ENCODE measurements at places on chromosomes 7 and 10.

DNA sequence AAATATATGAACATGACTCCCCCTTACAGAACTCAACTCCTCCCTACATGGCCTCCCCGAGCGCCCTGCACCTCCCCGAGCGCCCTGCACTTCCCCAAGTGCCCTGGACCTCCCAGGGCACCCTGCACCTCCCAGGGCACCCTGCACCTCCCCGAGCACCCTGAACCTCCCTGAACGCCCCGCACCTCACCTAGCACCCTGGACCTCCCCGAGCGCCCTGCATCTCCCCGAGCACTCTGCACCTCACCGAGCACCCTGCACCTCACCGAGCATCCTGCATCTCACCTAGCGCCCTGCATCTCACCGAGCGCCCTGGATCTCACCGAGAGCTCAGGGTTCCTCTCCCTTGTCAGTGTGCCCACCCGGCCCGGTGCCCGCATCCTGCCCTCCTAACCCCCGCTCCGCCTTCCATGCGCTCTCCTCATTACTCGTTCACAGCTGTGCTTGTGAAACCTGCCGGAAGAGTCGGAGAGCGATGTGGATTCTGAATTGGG, 134.3 kb downstream of the ACTR3B start:
- DNase-seq, result no peak

DNA sequence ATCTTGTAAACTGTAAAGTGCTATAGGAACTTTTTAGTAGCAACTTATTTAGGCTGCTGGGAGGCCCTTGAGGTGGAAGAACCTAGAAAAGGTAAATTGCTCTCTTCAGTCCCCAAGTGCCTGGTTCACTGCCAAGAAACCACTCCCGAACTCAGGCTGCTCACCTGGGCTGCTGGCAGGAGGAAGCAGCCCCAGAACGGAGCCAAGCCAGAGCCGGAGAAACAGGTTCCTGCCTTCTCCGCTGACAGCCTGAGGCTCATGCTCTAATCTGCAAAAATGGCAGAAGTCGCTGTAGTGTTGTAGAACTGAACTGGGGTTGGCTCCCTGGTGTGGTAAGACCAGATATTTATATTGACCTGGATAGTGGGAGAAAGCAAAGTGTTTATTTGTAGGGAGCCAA, 136.0 kb downstream of the CUL2 start:
- no peak for DNase-seq

DNA sequence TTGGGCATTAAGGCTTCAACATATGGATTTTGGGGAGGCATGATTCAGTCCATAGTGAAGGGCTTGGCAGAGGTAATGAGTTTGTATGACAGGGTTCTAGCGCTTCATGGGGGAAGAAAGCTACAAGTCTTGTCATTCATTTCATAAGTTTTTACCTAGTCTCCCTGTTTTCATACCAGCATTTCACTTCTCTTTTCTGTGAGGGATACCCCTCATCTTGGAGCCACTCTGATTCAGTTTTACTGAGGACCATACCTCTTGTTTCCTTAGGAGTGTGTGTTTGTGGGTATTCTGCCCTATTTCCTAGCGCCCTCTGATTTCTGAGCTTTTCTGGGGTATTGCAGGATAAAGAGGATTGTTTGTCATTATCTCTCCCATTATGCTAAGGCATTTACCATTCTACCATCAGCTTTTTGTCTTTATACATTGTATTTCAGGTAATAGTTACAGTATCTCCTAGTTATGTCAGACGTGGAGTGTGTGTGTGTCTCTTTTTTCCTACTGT, 6.8 kb downstream of the RSBN1L start:
- no peak for DNase-seq

GRCh38 chr10:128165536-128165935, 39.3 kb upstream of the MKI67 start:
- DNase-seq, result no peak

DNA sequence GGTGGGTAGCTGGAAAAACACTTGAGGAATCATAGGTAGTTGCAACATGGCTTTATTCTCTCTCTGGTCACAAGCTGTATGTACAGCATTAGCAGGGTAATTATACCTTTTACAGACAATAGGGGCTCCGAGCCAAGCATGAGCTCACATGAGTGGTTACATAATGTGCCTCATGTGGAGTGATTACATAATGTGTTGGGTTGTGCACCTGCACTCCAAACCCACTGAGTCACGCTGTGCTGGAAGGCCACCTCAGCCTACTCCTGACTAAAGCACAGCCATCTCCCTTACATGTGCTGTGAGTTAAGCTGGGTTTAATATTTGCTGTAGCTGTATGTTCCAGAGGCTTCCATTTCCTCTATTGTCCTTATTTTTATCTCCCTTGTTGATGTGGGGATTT, 348.7 kb upstream of the SEMA3C start:
- no peak for DNase-seq

DNA sequence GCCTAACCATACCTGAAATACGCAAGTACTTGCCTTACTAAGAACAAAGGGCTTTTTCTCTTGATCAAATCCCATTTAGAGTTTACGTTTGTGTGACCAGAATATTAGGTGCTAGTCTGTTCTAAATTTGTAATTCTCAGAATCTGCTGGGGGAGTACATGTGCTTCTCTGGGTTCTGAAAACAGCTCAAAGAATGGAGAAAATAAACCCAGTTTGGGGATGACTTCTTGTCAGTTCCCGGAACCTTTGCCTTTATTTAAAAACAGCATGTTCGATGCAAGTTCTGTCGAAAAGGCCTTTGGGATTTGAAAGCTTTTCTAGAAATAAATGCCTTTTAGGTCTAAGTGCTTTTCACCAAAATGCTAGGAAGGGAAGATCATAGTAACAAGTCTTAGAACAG, 147.0 kb downstream of the ARID5B start:
- DNase-seq, result no peak

DNA sequence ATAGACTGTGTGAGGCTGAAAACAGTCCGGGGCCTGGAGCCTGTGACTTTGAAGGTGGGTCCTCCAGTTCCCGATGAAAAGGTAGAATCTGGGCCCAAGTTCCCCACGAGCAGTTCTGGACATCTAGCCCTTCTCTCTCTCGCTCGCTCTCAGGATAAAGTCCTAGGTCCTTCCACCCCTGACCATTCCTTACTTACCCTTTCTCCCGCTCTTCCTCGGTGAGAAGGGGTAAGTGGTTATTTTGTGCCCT, 713 bp downstream of the IMMP2L start:
- DNase-seq, result no peak

All from SW480 (cell line).